CD4-positive, alpha-beta memory T cell (primary cell): ENCODE measurements at places on chromosomes 6 and 20. TPM values are rescaled to one million over a fixed set of nuclear protein-coding genes. Genes with fewer than 3 reads are reported as not detected.

The CARMIL1 gene
- 1.3 TPM for polyA plus RNA-seq

The ENPP5 gene
- 2.1 TPM for polyA plus RNA-seq

The KCNB1 gene
- polyA plus RNA-seq: 0.09 TPM

The APOBEC2 gene
- 0.44 TPM for polyA plus RNA-seq

The CENPW gene
- polyA plus RNA-seq: 1.7 TPM

The DPPA5 gene
- not detected for polyA plus RNA-seq

The GLP1R gene
- polyA plus RNA-seq: not detected
